CD4-positive, alpha-beta T cell (primary cell): ENCODE measurements at places on chromosomes 12 and 14. TPM values are rescaled to one million over a fixed set of nuclear protein-coding genes. Genes with fewer than 3 reads are reported as not detected.

FAM161B gene
- total RNA-seq: 1.7 TPM

DNA sequence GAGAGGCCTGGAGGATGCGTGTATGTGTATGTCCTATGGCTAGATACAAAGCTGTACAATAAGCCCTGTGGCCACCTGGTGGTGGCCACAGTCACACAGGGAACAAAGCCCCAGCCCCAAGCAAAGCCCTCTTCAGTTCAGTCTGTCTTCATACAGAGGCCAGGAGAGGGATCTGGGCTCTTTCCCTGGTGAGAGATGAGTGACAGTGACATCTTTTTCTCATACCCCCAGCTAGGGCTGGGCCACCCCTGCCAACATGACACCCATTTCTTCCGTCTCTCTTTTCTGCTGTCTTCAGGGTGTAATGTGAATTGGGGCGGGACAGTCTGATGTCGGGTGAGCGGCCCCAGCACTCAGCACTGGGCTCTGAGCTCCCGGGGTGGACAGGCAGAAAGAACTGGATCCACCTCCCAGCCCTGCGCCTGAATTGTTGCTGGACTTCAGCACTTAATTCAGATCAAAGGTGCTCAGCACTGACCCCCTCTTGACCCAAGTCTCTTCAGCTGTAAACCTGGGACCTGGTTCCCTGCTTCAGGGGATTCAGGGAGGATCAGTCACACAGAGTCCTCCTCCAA, 59.8 kb downstream of the SERPINA3 start:
- no peak for DNase-seq
- no peak overlapping the region for H3K4me3 ChIP-seq
- peaks cover under 1% of the 10 kb centered on the region for H3K27me3 ChIP-seq

DNA sequence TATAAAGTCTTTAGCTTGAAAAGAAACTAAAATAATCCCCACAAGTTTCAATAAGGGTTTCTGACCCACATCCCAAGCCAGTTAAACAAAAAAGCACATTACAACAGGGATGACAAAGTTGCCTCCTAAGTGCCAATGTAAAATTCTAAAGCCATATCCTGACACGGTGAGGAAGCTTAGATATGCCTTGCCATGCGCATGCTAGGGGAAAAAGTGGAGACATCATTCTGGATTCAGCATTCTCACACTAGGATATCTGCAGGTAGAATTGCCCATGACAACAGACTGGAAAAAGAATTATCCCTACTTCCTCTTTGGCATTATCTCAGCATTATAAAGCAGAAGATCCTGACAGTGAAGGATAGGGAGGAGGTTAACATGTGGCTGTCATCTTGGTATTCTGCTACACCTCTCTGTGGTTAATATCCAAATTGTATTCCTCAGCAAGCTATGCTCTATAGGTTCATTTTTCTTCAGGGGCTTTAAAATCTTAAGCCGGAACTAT, 4.9 kb downstream of the DUSP6 start:
- no peaks in the 10 kb centered on the region for H3K27me3 ChIP-seq
- no peaks in the 10 kb centered on the region for H3K36me3 ChIP-seq
- H3K27ac ChIP-seq: no peak overlapping the region
- H3K4me3 ChIP-seq: no peak overlapping the region
- peaks cover 44% of the 10 kb centered on the region for H3K4me1 ChIP-seq

DNA sequence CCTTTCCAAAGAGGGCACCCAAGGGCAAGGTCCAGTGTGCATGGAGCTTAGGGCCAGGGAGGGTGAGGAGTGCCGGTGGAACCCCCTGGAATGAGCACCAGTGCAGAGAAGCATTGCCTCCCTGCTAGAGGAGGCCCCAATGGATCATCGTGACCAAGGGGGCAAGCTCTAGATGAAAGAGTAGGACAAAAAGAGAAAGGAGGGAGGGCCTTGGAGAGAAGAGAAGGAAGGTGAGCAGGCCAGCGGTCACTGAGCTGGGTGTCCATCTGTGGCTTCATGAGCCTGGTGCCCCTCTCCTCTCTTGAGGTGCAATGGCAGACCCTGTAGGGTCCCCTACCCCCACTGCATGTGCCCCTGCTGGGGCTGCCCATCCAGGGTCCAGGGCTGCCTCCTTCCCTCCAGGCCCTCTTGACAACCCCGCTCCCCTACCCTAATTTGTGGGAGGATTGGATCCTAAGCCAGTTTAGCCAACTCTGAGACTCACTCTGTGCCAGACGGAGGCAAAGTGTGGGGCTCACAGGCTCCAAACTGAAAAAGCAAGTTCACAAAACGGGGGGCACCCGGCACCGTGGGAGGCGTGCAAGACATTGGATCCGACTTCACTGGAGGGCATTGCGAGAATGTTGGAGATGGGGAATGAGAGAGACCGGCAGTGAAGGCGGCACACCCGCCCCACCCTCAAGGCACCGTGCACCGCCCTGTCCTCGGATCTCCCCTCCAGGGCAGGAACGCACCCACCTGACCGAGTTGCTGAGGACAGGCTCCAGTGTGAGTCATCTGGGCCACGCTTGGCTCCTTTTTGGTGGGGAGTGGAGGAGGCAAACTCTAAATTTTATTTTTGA, 207.5 kb downstream of the KIF26A start:
- H3K4me1 ChIP-seq: no peaks in the 10 kb centered on the region
- no peak for DNase-seq
- H3K4me3 ChIP-seq: no peak overlapping the region
- no peak overlapping the region for H3K27ac ChIP-seq
- H3K36me3 ChIP-seq: no peaks in the 10 kb centered on the region

- no peak overlapping the region for H3K4me3 ChIP-seq
- H3K27ac ChIP-seq: no peak overlapping the region
- DNase-seq: no peak
- no peaks in the 10 kb centered on the region for H3K36me3 ChIP-seq
These were observed 199.6 kb upstream of the TMEM260 start for GRCh38 chr14:56379956-56380355.

DNA sequence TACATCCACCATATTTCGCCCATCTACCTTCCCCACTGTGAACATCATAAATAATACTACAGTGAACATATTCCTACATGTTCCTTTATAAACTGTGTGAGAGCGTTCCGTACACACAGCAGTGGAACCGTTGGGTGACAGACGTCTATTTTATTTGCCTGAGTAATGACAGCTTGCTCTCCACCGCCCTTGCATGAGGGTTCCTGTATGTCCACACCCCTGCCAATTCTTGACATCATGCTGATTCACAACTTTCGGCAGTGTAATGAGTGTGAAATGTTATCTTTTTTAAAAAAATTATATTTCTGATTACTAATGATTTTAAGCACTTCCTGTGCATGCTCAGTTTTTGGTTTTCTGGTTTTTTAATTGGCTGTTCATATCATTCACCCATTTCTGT, 4.3 kb upstream of the RAD52 start:
- H3K27me3 ChIP-seq: no peaks in the 10 kb centered on the region
- H3K36me3 ChIP-seq: no peaks in the 10 kb centered on the region
- no peak overlapping the region for H3K4me3 ChIP-seq
- no peak for DNase-seq

DNA sequence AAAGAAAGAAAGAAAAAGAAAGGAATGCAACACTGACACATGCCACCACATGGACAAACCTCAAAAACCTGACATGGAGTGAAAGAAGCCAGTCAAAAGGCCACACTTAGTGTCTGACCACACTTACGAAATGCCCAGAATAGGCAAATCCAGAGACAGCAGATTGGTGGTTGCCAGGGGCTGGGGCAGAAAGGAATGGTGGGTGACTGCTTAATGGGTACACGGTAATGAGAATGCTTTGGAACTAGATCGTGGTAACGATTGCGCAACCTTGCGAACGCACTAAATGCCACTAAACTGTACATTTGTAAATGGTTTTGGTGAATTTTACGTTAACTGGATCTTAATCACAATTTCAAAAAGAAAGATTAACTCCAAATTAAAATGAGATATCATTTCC, 39.5 kb downstream of the SCARB1 start:
- no peak overlapping the region for H3K4me3 ChIP-seq
- no peak for DNase-seq
- no peaks in the 10 kb centered on the region for H3K27me3 ChIP-seq
- no peaks in the 10 kb centered on the region for H3K4me1 ChIP-seq

P2RX2 gene
- total RNA-seq: not detected

- peaks cover 4% of the 10 kb centered on the region for H3K27me3 ChIP-seq
- H3K36me3 ChIP-seq: no peaks in the 10 kb centered on the region
- no peak overlapping the region for H3K4me3 ChIP-seq
- no peak for DNase-seq
- no peaks in the 10 kb centered on the region for H3K4me1 ChIP-seq
These were observed 25.9 kb upstream of the COL2A1 start for GRCh38 chr12:48030173-48030650.

DNA sequence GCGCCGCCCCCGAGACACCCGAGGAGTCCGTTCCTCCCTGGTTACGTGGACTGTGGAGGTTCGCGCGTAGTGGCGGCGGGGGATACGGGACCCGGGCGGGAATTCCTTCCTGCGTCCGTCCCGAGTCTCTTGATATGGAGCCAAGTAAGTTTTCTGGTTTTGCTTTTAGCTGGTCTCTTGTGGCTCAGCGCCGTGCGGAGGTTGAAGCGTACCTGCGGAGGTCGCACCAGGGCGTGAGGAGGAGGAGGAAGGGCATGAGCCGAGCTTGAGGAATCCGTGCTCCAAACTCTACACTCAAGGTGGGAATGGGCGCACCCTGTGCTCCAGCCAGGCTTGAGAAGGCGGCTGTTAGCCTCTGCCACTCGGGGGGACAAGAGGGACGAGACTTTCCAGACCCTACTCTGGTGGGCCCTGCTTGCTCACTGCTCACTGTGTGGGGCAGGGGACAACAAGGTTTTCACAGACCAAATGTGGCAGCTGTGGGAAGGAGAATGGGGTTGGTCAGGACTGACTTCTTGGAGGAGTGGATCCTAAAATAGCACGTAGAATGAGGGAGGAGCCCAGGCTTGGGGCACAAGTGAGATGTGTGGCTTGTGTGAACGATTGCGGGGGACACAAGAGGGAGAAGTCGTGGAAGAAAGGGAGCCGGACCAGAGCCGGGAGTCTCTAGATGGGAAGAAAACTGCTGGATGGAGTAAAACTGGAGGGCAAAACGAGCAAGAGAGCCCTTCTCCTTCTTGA, 577 bp downstream of the ATG101 start:
- peak overlapping the region; percentile 98 for H3K4me3 ChIP-seq
- no peaks in the 10 kb centered on the region for H3K27me3 ChIP-seq
- H3K4me1 ChIP-seq: peaks cover 43% of the 10 kb centered on the region
- H3K27ac ChIP-seq: peak overlapping the region; percentile 78
- DNase-seq: no peak

GRCh38 chr12:90028635-90029051, 320.0 kb upstream of the ATP2B1 start:
- no peak overlapping the region for H3K4me3 ChIP-seq
- no peaks in the 10 kb centered on the region for H3K36me3 ChIP-seq
- no peaks in the 10 kb centered on the region for H3K27me3 ChIP-seq

DNA sequence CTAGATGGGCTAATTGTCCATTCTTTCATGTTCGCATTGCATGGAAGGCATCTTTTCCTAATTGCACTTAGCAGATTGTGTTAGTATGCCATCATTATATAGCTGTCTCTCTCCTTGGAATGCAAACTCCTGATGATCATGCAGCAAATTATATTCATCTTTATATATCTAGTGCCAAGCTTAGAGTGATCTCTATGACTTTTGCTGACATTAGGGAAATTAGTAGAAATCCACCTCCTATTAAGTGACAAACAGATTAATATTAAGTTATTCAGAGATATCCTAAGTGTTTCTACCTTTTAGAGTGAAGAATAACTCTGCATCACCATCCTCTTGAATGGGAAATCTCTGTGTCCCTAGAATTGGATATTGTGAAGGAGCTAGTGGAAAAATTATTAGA, 185.6 kb downstream of the FOXG1 start:
- no peak overlapping the region for H3K4me3 ChIP-seq
- no peaks in the 10 kb centered on the region for H3K4me1 ChIP-seq
- H3K27ac ChIP-seq: no peak overlapping the region

GRCh38 chr14:37584211-37585100, 10.6 kb downstream of the FOXA1 start:
- no peaks in the 10 kb centered on the region for H3K36me3 ChIP-seq
- DNase-seq: no peak
- peaks cover 76% of the 10 kb centered on the region for H3K27me3 ChIP-seq
- H3K4me1 ChIP-seq: no peaks in the 10 kb centered on the region
- H3K27ac ChIP-seq: no peak overlapping the region

GRCh38 chr14:38721822-38722431, 381.1 kb downstream of the SEC23A start:
- DNase-seq: no peak
- no peak overlapping the region for H3K27ac ChIP-seq
- H3K4me3 ChIP-seq: no peak overlapping the region
- H3K4me1 ChIP-seq: no peaks in the 10 kb centered on the region
- no peaks in the 10 kb centered on the region for H3K27me3 ChIP-seq
- no peaks in the 10 kb centered on the region for H3K36me3 ChIP-seq
